ENCODE measurements at places on chromosomes 3 and 15.

- no peak for DNase-seq
These were observed 21.2 kb downstream of the STARD5 start for GRCh38 chr15:81302701-81303109.

- no peak for DNase-seq
These were observed 1.9 kb downstream of the VGLL4 start for GRCh38 chr3:11641683-11642430.

DNA sequence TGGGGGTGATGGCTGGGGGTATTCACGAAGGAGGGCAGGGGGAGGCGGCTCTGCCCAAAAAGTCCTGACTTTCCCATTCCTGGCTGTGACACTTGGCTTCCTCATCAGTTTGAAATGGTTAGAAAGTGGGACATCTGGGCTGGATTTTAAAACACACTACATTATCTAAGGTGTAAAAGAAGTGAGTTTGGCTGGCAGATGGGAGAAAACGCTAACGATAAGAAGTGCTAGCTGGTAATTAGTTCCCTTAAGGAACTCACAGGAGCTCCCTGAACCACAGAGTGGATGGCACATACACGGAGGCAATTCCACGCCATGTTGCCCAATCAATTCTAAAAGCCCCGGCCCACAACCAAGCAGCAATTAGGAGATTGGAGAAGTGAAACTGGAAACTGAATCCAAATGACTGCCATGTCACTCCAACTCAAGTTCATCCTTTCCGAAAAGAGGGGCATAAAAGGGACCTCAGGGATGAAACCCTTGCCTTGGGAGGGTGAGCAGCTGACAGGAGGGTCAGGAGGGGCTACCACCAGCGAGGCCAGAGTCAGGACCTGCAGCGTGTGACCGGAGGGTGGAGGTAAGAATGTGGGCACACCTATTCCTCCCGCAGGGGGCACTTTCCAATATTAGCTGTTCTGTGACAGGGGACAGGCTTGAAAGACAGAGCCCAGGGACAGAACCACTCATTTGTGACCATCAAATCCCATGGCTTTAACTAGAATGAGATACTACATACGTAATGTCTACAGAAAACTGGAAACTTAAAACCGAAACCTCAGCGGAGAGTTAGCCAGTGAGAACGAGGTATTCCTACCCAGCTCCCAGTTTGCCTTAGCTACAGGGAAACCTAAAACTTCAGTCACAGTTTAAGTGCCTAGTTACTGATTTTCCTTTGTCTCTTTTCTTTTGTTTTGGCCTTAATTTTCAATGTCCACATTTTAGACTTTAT is 95.3 kb upstream of the OXTR start:
- no peak for DNase-seq

GRCh38 chr3:2098398-2099027 is at the start of gene CNTN4:
Gene CNTN4, plus strand, starts transcription at chr3:2098866.
- no peak for DNase-seq

DNA sequence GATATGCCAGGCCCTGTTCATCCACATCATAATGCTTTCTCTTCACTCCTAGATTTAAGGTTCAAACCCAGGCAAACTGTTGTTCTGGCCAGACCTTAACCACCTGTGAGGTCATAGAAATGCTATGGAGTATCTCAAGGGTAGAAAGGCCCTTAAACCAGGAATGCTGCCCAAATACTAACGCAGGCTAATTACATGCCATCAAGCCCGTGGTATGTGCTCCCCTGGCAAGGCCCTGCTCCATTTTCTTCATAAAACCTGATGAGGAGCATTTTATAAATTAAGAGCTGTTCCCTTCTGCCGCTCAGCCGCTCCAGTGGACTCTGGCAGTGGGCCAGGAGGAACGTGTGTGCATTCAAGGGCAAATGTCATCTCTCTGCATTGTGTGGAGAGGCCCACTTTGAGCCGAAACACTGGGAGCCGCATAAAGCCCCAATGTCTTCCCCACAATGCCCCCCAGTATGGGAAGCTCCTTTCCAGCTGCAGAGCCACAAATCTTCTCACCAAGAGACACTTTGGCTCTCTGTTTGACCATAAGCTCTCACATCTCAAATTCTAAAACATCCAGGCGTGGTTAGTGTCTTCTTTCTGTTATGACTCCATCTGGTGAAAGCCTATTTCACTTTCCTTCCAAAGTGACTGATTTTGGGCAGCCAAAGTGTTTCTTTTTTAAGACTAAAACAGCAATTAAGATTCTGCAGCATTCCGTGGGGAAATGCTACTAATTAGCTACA is 210.8 kb upstream of the NR2E3 start:
- no peak for DNase-seq

DNA sequence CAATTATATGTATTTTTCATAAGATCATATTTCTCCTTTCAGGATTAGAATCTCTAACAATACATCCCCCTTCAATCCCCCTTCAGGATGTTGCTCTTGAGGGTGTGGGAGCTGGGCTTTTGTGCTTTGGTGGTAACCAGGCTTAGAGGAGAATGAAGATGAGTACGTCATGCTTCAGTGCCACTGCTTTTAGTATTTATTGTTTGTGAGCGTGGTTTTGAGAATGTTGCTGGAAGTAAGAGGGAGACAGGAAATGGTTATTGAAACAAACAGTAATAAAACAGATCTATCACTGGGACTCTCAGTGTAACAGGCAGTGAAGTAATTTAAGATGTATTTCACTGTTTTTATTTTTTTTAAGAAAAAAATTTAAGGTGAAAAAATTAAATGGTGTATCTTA is 35.3 kb downstream of the GBE1 start:
- DNase-seq, result no peak

GRCh38 chr3:148510561-148510960 is 187.1 kb upstream of the AGTR1 start:
- DNase-seq, result no peak

DNA sequence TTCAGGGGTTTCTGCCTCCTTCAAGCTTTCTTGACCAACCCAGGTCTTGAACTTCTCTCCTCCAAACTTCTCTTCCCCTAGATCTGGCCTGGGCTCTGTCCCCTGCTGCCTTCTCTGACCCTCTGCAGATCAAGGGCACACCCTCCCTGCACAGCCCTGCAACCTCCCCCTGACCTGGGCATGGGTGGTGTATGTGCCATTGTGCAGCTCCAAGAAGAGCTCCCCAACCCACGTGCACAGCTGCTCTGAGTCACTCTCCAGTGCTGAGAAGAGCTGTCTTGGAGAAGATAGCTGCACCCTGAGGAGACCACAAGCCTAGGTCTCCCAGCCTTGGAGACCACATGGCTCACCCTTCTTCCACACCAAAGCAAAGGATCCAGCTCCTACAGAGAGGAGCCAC is 8.0 kb downstream of the MAN2C1 start:
- DNase-seq, result no peak

DNA sequence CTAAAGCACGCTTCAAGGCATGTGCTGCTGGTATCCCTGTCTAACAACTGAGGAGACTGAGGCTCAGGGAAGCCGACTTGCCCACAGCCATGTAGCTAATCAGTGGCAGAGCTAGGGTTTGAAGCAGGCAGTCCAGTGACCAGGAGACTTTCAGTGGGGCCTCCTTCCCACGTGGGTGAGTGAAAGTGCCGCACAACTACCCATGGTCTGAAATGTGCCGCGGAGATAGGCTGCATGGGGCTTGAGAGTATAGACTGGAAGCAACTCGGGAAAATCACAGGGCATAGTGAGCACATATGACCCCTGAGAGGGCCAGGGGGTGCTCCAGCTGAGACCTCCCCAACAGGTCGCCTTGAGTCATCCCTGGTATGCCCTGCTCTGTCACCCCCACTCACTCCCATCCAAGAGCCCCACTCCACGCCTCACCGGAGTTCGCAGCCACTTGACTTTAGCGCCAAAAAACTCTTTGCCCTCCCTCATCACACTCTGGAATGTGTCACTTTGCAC is 19.1 kb downstream of the FAM174B start:
- no peak for DNase-seq

DNA sequence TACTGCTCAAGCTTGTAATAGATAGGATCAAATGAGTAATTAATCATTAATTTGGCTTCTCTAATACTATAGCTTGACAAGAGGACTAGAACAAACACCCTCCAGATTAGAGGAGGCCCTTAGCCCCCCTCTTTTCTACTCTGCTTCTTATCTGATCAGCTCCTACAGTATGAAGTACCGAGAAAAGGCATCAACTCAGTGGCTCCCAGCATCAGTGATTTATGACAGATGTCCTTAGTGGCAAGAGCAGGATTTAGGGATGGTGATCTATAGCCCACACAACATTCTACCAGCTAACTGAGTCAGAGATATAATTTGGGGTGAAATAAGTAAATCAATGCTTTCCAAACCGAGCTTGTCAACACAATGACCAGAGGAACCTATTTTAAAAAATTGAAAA is 541.1 kb downstream of the NLGN1 start:
- no peak for DNase-seq

GRCh38 chr15:60005352-60006202 is 1.5 kb downstream of the FOXB1 start:
- no peak for DNase-seq

GRCh38 chr3:125622381-125622791 is 27.1 kb upstream of the OSBPL11 start:
- no peak for DNase-seq

- no peak for DNase-seq
These were observed 222.7 kb downstream of the GAP43 start for GRCh38 chr3:115845986-115846385.

DNA sequence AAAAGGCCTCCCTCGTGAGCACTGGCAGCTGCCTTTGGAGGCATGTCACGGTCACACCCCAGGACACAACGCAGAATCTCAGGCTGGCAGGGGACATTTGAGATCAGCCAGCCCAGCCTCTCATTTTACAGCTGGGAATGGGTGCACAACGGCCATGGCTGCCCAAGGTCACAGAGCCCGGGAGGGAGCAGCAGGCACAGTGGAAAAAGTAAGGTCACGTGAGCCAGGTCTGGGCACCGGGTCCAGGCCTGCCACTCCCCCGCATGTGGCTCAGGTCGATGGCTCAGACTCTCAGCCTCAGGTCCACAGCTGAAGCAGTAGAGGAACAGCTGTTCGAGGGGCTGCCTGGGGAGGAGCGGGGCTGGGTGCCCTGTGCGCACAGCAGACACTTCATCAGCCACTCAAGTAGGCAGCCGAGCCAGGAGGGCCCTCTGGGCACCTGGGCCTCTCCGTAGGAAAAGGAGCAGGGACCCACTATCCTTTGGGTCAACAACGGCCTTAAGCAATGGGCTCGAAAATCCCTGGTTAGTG is 260.6 kb downstream of the GOLGA6L6 start:
- no peak for DNase-seq

DNA sequence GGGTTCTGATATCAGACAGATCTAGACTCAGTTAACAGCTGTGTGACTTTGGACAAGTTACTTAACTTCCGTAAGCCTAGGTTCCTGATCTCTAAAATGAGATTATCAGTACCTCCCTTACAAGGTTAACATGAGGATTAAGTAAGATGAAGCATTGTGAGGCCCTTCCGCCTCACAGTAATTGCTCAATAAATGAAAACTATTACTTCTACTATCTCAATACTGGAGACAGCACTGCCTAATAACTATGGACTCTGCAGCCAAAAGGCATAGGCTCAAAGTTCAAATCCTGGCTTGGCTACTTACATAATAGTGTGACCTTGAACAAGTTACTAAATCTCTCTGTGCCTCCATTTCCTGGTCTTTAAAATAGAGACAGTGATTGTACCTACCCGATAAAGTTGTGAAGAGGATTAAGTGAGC is 82.0 kb upstream of the ATP11B start:
- no peak for DNase-seq

DNA sequence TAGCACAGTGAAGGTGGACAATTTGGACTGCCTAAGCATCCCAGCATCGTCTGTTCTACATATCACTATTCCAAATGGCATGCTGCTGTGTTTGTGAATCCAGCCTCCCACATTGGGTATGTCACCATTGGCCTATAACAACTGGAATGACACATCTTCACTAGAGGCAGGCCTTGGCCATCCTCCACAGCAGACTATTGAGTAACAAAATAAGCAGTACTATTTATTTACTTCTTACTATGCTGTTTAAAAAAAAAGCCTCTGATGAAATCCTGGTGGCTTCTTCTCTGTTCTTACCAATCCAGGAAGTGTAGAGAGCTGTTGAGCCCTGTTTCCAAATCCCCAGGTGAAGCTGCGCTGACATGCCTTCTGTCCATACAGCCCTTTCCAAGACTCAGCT is 30.6 kb upstream of the CERS3 start:
- DNase-seq, result no peak

GRCh38 chr15:92809880-92810361 is 90.2 kb upstream of the CHD2 start:
- DNase-seq, result no peak

DNA sequence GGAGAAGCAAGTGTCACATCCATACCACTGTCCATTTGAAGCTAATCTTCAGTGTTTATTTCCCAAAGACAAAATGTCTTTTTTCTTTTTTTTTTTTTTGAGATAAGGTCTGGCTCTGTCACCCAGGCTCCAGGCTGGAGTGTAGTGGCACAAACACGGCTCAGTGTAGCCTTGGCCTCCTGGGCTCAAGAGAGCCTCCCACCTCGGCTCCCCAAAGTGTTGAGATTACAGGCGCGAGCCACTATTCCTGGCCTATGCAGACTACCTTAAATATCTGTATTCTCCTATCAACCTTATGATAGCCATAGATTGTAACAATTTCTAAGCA is 27.7 kb upstream of the VPS33B start:
- no peak for DNase-seq

- DNase-seq, result no peak
These were observed 623.5 kb upstream of the TBL1XR1 start for GRCh38 chr3:177820683-177821316.

- no peak for DNase-seq
These were observed 204.2 kb upstream of the IGF1R start for GRCh38 chr15:98444138-98444537.

DNA sequence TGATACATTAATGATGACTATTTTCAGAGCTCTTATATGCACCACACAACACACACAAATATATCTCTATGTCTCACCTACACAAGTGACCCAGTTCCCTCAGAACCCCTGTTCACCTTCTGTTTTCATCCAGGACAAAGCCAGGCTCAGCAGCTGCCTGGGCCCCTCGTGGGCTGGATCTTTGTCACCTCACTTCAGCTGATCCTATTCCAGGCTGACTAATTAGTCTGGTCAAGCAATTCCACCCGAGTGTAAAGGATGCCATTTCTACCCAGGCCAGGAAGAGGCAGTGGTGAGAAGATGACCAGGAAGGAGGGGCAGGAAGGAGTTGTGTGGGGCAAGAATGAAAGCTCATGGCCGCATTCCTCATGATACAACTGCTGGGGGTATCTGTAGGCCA is 62.3 kb downstream of the DHX30 start:
- no peak for DNase-seq

GRCh38 chr3:14458434-14459275 is 56.2 kb downstream of the SLC6A6 start:
- DNase-seq, result no peak

GRCh38 chr3:38147421-38147820 is 9.0 kb downstream of the MYD88 start:
- DNase-seq, result no peak
